T1000 (cell line): ENCODE measurements at places on chromosomes 4 and X.

GRCh38 chrX:115941388-115941787 lies 229.2 kb upstream of the AGTR2 start:
- DNase-seq = no peak

GRCh38 chr4:78596111-78596742 lies 44.7 kb downstream of the ANXA3 start:
- DNase-seq = no peak

DNA sequence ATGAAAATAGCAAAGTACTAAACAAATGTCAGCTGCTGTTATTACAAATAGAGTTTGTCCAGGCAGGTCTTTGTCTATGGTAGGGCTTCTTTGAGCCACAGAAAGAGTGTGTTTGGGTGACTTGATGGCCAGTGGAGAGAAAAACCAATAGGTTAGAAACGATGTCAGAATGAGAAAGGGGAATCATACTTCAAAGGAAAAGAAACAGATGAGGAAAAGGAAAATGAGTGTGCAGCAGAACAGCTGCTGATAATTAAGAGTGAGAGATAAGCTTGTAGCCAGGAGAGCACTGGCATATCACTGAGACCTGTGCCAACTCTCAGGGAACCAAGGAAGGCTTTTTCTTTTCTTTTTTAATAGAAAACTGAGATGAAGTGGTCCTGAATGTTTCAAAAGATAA lies 257.2 kb downstream of the ARHGAP24 start:
- DNase-seq = no peak

- DNase-seq = no peak
Observed at GRCh38 chrX:129235903-129236302, 287.4 kb downstream of the SMARCA1 start.

GRCh38 chr4:181793096-181793495 lies 450.1 kb upstream of the TENM3 start:
- DNase-seq = no peak

- DNase-seq = no peak
Observed at GRCh38 chr4:40055511-40055862, 1.2 kb upstream of the N4BP2 start.

DNA sequence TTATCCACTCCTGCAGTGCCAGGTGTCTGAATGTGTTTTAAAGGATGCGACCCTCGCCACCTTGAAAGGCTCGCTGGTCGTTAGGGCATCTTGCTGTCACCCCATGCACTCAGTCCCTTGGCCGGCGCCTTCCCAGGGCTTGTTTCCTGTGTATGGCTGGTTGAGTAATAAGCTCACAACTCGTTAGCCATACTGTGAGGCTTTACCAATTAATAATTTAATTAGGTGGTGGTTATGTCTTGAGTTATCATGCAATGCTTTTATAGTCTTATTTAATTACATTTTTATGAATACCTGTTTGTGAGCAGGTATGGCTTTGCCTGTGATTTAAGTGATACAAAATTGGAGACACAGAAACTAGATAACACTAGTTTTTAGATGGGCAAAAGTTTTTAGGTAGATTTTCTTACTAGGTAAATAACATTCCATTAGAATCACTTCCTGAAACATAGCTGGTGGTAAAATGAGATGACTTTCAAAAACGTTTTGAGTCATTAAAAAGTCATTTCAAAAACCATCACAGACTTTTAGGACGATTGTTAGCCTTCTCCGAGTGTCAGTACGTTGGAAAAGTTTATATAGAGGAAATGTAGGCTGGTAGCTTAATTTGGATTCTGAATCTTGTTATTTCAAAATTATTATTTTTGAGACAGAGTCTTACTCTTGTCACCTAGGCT lies 18.2 kb downstream of the PTTG2 start:
- peak; percentile 37 for DNase-seq

GRCh38 chrX:155857561-155857960 lies 23.6 kb upstream of the VAMP7 start:
- DNase-seq = no peak
